ENCODE measurements at places on chromosomes 5 and 9.
A peak's percentile ranks its signal among the peaks of the same experiment; 100 is the strongest.

- no peak for DNase-seq
These were observed 42.9 kb upstream of the MTMR12 start for GRCh38 chr5:32355686-32356085.

DNA sequence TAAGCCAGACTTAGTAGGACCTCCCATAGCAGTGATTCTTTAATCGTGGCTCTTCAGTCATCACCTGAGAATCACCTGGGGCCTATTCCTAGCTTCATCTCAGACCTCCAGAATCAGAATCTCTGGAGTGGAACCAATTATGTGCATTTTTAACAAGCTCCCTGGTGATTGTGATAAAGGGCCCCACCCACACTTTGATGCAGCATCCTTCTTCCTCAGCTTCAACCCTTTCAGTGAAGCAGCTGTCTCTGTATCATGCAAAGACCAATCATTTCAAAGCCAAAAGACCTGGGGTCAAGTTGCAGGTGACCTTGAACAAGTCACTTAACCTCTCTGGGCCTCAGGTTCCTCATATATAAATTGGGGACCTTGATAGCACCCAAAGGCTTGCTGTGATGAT lies 17.1 kb downstream of the FBXO10 start:
- DNase-seq, result no peak

DNA sequence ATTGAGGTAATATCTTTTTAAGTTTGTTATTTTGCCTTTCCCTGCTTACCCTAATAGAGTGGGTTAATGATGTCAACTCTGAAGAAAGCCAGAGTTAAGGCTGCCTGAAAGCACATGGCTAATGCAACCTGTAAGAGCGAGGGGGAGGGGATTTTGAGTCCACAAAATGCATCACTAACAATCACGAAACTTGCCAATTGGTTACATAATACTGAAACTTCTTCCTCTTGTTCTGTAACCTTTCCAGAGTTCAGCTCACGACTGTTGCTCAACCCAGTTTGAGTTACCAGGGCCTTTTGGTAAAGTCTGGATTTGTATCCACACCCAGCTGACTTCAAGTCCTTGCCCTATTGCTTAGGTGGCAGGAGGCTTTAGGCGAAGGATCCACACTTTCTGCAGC lies 308.8 kb downstream of the EFNA5 start:
- no peak for DNase-seq

- no peak for DNase-seq
These were observed 369.6 kb upstream of the SEMA6A start for GRCh38 chr5:116944183-116944582.

- no peak for DNase-seq
These were observed 73.0 kb upstream of the SNX2 start for GRCh38 chr5:122701640-122702523.

DNA sequence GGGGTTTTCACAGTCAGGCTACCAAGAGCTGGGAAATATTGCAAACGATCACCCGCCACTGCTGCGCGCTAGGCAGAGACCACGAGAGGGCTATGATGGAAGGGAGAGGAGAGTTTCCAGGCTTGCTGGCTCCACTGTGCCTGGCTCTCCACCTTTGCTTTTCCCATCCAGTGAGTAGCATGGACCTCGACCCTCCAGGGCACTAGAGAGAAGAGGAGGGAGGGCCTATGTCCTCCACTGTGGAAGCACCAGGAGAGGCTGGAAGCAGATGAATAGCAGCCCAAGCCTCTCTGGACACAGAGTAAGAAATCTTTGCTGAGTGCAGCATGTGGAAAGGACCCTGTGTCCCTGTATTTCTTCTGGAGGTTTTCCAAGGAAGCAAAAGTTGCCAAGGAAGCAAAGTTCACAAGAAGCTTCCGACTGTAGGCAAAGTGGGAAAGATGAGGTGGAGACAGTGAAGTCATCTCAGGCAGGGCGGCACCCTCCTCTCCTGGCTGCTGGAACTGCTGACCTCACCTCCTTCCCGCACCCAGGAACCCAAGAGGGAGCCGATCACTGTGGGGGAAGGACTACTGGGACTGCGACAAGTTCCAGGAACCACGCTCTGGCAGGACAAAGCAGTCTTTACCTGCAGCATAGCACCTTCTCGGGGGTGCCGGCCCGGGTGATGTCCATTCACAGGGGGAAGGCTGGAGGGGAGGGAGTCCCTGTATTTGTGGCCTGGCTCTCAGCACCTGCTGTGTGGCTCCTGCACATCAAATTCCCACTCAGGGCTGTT lies 79.6 kb downstream of the CSNK1A1 start:
- peak; percentile 45 for DNase-seq

DNA sequence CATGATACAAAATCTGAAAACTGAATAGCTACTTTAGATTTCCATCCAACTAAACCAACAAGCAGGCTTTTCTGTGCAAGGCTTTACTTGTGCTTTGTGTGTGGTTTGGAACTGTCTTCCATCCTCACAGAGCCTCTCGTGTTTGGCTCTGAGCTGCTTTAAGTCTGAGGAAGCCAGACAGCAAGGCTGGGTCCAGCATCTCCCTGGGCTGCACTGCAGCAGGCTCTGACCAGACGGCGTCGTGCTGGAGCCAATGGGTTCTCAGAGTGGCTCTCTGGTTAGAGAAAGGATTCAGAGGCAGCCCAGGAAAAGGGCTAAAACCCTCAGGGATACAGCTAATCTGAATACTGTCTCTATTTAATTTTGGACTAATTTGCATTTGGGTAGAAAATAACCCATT lies 207.9 kb upstream of the EFNA5 start:
- DNase-seq, result peak; percentile 21

- DNase-seq, result no peak
These were observed 29.3 kb downstream of the PCDH1 start for GRCh38 chr5:141848744-141849414.

Measured in AG08395 (cell line).